Right lung (tissue), 10 donors: ENCODE measurements at places on chromosomes 16 and 17. TPM values are rescaled to one million over a fixed set of nuclear protein-coding genes. Genes with fewer than 3 reads are reported as not detected.

TP53TG3 gene
- not detected for polyA plus RNA-seq

C17orf50 gene
- polyA plus RNA-seq: 0.14 TPM

GNAO1 gene
- 20.6 TPM for polyA plus RNA-seq

PDILT gene
- not detected for polyA plus RNA-seq

ATP2A3 gene
- polyA plus RNA-seq: 9.6 TPM

CES5A gene
- not detected for polyA plus RNA-seq

ULK2 gene
- polyA plus RNA-seq: 29.5 TPM

USP6 gene
- 10.0 TPM for polyA plus RNA-seq

PFAS gene
- polyA plus RNA-seq: 39.4 TPM

PRSS27 gene
- polyA plus RNA-seq: 2.5 TPM

UBN1 gene
- 38.2 TPM for polyA plus RNA-seq

PLK1 gene
- 19.4 TPM for polyA plus RNA-seq

PMM2 gene
- polyA plus RNA-seq: 24.6 TPM

HEATR9 gene
- 0.08 TPM for polyA plus RNA-seq

GPR139 gene
- polyA plus RNA-seq: not detected

EFNB3 gene
- polyA plus RNA-seq: 28.2 TPM

KRTAP2-2 gene
- not detected for polyA plus RNA-seq

CES4A gene
- polyA plus RNA-seq: 11.9 TPM

GCGR gene
- 0.42 TPM for polyA plus RNA-seq

SLFN14 gene
- polyA plus RNA-seq: 0.95 TPM

ZNF319 gene
- 7.8 TPM for polyA plus RNA-seq

PIPOX gene
- 1.5 TPM for polyA plus RNA-seq

ACSM2A gene
- polyA plus RNA-seq: 0.19 TPM

SYCE1L gene
- 3.3 TPM for polyA plus RNA-seq

TMEM100 gene
- 46.8 TPM for polyA plus RNA-seq

CCDC144A gene
- polyA plus RNA-seq: 15.3 TPM

HIRIP3 gene
- 16.8 TPM for polyA plus RNA-seq

KRTAP3-2 gene
- not detected for polyA plus RNA-seq

ATP1B2 gene
- polyA plus RNA-seq: 25.3 TPM

ADORA2B gene
- 4.8 TPM for polyA plus RNA-seq

ELAC2 gene
- polyA plus RNA-seq: 64.7 TPM

HSPB9 gene
- 0.29 TPM for polyA plus RNA-seq
